ENCODE measurements at places on chromosomes 3 and 15. TPM values are rescaled to one million over a fixed set of nuclear protein-coding genes. Genes with fewer than 3 reads are reported as not detected.

GRCh38 chr3:160448845-160449635 is 546 bp downstream of the TRIM59 start:
- H3K36me3 ChIP-seq = peaks cover 14% of the 10 kb centered on the region
- peak overlapping the region; percentile 82 for H3K4me3 ChIP-seq
- peak overlapping the region; percentile 95 for H3K27ac ChIP-seq
- peaks cover 16% of the 10 kb centered on the region for H3K4me1 ChIP-seq

- DNase-seq = no peak
- H3K27me3 ChIP-seq = no peaks in the 10 kb centered on the region
- H3K4me1 ChIP-seq = no peaks in the 10 kb centered on the region
- H3K36me3 ChIP-seq = no peaks in the 10 kb centered on the region
- no peak overlapping the region for H3K4me3 ChIP-seq
- H3K27ac ChIP-seq = no peak overlapping the region
These were observed 266.6 kb upstream of the ICE2 start for GRCh38 chr15:60745469-60746061.

The SCN11A gene
- total RNA-seq = 0.38 TPM

DNA sequence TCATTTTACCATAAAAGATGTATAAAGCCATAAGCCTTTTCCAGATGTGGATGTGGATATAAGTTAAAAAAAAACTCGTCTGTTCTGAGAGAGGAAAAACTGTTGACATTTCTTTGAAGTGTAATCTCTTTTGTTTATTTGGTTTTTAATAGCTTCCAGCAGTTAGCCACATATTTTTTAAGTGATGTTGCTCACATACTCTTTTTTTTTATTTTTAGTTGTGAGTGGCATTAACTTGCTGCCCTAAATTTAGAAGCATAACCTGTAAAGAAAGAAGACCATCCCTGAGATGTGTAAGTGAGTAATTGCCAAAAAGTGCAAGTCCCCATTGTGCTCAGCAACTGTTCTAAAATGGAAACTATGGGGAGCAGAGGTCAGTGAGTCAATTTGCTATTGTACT is 415.9 kb upstream of the MDFIC2 start:
- H3K4me1 ChIP-seq = no peaks in the 10 kb centered on the region
- no peak overlapping the region for H3K4me3 ChIP-seq
- H3K27me3 ChIP-seq = no peaks in the 10 kb centered on the region
- no peak for DNase-seq
- H3K36me3 ChIP-seq = no peaks in the 10 kb centered on the region

The ESYT3 gene
- 0.09 TPM for total RNA-seq

GRCh38 chr3:105316331-105316730 is 50.4 kb upstream of the ALCAM start:
- H3K27ac ChIP-seq = no peak overlapping the region
- DNase-seq = no peak
- H3K4me1 ChIP-seq = no peaks in the 10 kb centered on the region
- H3K36me3 ChIP-seq = no peaks in the 10 kb centered on the region
- no peak overlapping the region for H3K4me3 ChIP-seq
- no peaks in the 10 kb centered on the region for H3K27me3 ChIP-seq

- H3K36me3 ChIP-seq = no peaks in the 10 kb centered on the region
- H3K27me3 ChIP-seq = no peaks in the 10 kb centered on the region
- peaks cover 9% of the 10 kb centered on the region for H3K4me1 ChIP-seq
- DNase-seq = no peak
- peak overlapping the region; percentile 85 for H3K27ac ChIP-seq
These were observed 2.0 kb upstream of the TBL1XR1 start for GRCh38 chr3:177199206-177199760.

DNA sequence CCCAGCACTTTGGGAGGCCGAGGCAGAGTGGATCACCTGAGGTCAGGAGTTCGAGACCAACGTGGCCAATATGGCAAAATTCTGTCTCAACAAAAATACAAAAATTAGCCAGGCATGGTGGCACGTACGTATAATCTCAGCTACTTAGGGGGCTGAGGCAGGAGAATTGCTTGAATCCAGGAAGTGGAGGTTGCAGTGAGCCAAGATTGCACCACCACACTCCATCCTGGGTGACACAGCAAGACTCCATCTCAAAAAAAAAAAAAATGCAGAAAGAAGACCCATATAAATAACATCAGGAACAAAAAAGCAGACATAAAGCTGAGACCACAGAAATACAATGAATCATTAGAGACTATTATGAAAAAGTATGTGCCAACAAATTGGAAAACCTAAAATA is 235.2 kb upstream of the VEPH1 start:
- H3K4me3 ChIP-seq = no peak overlapping the region
- no peaks in the 10 kb centered on the region for H3K36me3 ChIP-seq
- H3K4me1 ChIP-seq = no peaks in the 10 kb centered on the region
- no peak for DNase-seq
- no peak overlapping the region for H3K27ac ChIP-seq

DNA sequence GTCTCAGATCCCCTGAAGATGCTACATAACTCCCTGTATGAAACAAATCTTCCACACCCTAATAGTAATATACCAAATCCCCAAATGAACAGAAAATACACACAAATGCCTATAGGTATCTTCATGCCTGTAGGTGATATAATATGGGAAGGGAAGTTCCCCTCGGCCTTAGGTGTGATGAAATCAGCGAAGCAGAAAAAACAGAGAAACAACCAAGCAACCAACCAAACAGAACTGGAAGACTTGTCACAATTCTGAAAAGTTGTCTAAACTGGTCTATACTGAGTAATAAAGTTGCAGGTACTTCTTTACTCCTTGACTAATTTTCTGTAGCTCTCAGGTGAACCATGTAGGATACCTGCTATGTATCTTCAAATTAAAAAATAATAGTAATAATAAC is 82.2 kb upstream of the SATB1 start:
- H3K27ac ChIP-seq = no peak overlapping the region
- peaks cover 8% of the 10 kb centered on the region for H3K4me1 ChIP-seq

DNA sequence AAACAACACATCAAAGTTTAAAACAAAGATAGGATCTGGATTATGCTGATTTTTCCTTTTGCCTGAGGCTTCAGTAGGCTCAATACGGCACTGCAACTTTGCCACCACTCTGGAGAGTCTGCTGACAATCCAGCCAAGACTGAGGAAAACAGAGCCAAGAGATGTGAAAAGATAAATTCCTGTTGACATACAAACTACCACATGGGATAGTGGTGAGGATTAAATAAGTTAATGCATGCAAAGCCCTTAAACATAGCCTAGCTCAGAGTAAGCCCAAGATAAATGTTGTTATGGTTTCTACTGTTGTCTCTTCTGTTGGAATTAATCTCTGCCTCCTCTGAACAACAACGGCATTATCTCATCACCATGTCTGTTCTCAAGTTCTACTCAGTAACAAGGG is 245.9 kb upstream of the LMCD1 start:
- no peak for DNase-seq
- H3K4me3 ChIP-seq = no peak overlapping the region
- H3K27ac ChIP-seq = no peak overlapping the region
- no peaks in the 10 kb centered on the region for H3K4me1 ChIP-seq
- H3K36me3 ChIP-seq = no peaks in the 10 kb centered on the region

The GP5 gene
- total RNA-seq = 0.14 TPM

DNA sequence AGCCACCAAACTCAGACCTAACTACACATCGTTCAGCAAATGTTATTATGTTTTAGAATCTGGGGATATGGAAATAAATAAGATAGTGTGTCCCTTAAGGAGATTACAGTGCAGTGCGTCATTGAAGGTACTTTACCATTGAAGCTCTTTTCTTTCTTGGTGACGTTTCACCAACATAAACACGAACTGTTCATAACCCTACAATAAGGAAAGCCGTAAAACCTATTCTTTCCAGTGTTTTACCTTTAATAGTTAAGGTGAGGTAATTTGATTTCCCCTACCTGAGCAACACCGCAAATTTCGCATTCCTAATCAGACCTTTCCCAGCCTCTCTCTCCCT is 826 bp downstream of the CCDC66 start:
- peaks cover 4% of the 10 kb centered on the region for H3K4me1 ChIP-seq
- H3K27me3 ChIP-seq = no peaks in the 10 kb centered on the region
- H3K36me3 ChIP-seq = no peaks in the 10 kb centered on the region
- DNase-seq = no peak

DNA sequence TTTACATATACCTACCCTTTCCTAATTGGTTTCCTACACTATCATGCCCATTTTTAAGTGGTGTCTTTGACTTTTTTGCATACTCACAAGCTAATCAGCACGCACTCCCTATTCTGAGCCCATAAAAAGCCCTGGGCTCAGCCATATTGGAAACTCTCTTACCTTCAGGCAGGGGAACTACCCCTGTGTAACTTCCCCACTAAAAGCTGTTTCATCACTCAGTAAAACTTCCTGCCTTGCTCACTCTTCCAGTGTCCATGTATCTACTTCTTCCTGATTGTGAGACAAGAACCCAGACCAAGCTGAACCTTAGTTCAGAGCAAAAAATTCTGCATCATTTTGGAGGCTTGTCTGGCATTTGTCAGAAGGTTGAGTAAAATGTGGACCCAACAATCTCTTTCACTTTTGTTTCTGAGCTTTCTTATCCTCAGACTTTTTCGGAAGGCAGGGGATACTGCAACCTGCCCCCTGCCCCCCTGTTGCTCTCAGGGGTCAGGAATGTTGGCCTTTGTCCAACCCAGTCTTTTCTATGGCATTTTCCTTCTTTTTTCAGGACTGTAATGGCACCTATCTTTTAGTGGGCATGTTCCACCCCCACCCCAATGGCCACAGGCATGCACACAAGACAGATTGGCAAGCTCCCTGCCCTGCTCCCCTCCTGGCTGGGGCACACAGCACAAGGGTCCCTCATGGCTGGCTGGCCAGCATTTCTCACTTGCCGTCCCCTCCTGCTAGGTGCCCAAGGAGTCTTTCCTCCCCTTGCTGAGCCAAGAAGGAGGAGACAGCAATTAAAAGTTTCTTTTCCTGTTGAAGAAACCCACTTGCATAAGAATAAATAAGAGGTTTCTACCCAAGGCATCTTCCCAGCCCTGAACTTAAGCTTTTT is 26.3 kb upstream of the TMEM45A start:
- no peaks in the 10 kb centered on the region for H3K27me3 ChIP-seq
- H3K36me3 ChIP-seq = no peaks in the 10 kb centered on the region
- no peak overlapping the region for H3K27ac ChIP-seq
- H3K4me1 ChIP-seq = no peaks in the 10 kb centered on the region
- H3K4me3 ChIP-seq = no peak overlapping the region

- peaks cover 71% of the 10 kb centered on the region for H3K27me3 ChIP-seq
- H3K27ac ChIP-seq = peak within 1 kb of the TSS; percentile 73
- no peaks in the 10 kb centered on the region for H3K4me1 ChIP-seq
- DNase-seq = no peak
- H3K4me3 ChIP-seq = peak within 1 kb of the TSS; percentile 45
These were observed at the start of gene WWTR1 for GRCh38 chr3:149657926-149658743. WWTR1 (minus strand) TSS chr3:149658025; CDS start chr3:149657306, 719 bp downstream.

DNA sequence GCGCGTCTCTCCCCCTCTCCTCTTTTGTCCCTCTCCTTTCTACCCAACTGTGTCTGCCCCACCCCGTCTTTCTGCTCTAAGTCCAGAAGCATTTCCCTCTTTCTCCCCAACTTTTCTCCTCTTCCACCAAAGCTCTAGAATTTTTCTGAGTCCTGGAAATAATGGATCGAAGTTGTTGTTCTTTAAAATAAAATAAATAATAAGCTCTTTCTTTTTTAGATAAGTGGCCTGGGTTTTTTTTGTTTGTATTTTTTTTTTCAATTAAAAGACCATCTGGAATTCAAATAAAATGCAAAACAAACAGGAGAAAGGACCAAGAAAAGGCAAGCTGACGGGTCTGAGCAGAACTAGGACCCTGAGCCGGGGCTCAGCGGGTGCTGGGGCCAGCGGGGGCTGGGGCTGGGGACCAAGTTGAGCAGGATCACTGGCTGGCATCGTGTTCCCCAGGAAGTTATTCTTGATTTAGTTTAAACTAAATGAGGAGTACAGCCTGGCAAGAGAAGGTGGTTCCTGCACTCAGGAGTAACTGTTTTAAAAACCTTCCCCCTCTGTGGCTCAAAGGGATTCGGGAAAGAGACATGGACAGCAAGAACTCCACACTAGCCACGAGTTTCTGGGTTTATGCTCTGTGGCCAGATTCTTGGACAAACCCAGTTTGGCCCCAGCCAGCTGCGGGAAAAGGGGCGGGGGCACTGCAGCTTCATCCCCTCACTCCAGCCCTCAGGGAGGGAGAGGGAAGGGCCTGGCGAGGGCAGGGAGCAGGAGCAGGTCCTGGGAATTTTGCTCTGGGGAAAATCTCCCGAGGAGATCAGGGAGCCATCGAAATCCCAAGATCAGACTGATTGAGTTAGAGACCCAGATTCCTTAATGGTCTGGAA is 8.4 kb downstream of the GATA2 start:
- H3K36me3 ChIP-seq = no peaks in the 10 kb centered on the region
- H3K27me3 ChIP-seq = peaks cover 100% of the 10 kb centered on the region
- H3K4me3 ChIP-seq = no peak overlapping the region
- H3K4me1 ChIP-seq = peaks cover 13% of the 10 kb centered on the region
- DNase-seq = no peak

DNA sequence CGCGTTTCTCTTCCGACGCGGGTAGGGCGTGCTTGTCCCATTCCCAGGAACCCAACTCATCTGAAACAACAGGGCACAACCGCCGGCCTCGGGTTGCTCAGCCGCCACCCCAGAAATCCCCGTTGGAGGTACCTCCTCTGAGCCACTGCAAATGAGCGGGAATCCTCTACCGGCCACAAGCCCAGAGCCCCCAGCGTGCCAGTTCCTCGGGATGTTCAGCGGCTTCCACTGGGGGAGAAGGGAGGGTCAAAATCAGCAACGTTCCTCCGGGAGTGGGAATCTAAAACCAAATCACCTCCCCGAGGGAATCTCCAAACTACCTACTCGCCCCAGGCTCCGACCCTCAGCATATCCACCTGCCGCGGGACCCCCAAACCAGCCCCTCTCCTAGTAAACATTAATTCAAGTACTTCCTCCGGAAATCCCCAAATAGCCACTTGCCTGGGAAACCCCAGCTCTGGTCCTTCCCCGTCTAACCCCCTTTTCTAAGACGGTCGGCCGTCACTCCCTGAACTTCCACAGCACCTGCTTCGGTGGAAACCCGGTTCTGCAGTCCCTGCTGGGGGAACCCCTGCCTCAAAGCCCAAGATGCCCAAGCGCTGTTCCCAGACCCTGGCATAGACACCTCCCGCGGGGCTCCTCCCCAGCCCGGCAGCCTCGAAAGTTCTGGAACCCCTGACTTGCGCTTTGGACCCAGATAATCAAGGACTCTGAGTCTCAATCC is 887 bp downstream of the OXTR start:
- peaks cover 47% of the 10 kb centered on the region for H3K27me3 ChIP-seq
- H3K4me1 ChIP-seq = peaks cover 12% of the 10 kb centered on the region
- DNase-seq = peak; percentile 6
- no peak overlapping the region for H3K27ac ChIP-seq

The EPHB3 gene
- total RNA-seq = 1.3 TPM

Data from thymus (tissue), 14 donors.